ENCODE measurements at places on chromosomes 13 and 19.

DNA sequence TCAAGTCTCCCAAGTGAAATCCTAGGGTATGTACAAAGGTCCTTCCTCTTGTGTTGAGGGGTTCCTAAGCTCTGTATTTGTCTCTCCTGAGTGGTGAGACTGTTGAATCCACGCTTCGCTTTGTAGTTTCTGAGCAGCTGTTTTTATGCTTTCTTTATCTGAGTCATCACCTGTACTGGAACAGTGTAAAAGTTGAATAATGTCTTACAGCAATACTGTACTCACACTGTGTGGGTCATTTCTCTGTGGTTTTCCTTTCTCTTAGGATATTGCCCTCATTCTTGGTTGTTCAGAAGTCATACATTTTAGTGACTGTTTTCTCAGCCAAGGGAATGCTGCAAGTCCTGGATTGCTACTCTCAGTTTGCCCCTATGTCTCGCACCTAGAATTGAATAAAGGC is 1596.6 kb downstream of the SLITRK5 start:
- DNase-seq = no peak

GRCh38 chr13:29489650-29490560 is 105.6 kb downstream of the SLC7A1 start:
- DNase-seq = no peak

DNA sequence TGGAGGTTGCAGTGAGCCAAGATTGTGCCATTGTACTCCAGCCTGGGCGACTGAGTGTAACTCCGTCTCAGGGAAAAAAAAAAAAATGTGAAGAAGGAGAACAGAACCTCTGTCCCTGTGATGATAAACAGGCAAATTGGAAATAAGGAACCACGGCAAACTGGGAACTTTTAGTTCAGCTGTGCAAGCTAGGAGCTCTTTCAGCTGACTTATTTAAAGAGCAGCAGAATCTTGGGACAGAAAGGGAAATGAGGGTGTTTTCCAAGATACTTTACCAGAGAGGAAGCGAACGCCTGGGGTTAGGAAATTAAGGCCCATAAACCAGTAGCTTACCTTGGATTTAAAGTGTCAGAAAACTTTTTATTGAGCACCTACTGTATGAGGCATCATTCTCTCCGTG is 3.0 kb upstream of the UPF1 start:
- DNase-seq = no peak

- no peak for DNase-seq
These were observed 5.3 kb downstream of the RFX1 start for GRCh38 chr19:14000691-14001375.

DNA sequence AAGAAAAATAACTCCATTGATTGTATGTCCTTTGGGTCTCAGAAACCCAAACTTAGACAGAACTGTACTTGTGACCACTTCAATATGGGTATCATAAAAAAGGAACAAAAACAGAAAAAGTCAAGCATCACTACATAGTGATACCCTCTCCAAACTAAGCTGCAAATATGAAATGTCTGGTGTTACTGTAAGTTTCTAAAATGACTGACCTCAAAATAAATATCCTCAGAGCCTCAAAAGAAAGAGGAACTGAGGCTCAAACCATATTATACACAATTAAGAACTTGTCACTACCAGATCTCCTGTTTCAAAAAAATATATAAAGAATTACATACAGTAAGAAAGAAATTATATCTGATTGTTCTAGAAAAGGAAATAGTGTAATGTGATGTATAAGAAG is 787.9 kb upstream of the KLHL1 start:
- DNase-seq = no peak

- no peak for DNase-seq
These were observed 22.8 kb downstream of the HAUS8 start for GRCh38 chr19:17052439-17052838.

DNA sequence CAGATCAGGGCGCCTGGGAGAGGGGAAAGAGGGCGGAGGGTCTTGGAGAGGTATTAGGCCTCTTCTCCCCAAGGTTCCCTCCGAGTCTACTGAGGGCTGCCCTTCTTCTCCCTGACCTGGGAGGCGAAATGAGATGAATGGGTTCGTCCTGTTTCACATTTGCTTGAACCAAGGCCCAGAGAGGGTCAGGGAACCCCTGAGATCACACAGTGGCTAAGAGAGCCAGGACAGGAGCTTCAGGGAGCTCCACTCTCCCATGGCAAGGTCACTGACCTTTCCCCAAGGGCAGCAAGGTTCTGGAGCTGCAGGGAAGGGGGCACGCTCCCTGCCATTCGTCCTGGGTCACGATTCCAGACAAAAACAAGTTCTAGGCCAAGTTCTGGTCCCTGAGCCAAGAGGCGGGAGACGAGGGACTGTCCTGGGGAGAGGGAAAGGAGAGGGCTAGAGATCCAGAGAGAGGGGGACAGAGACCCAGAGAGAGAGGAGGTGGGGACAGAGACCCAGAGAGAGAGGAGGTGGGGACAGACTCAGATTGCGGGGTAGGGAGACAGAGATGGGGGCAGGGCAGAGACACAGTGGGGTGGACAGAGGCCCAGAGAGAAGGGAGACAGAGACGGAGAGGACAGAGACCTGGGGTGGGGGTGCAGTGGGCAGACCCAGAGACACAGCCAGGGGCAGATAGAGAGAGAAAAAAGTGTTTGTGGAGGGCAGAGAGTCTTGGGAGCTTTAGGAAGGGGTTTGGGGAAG is 541 bp downstream of the ASPDH start:
- no peak for DNase-seq

GRCh38 chr19:3142292-3142670 is 6.4 kb downstream of the GNA15 start:
- no peak for DNase-seq

- no peak for DNase-seq
These were observed 39.1 kb upstream of the TFDP1 start for GRCh38 chr13:113545455-113545930.

GRCh38 chr19:16078759-16079707 is 2.7 kb downstream of the TPM4 start:
- peak; percentile 77 for DNase-seq

DNA sequence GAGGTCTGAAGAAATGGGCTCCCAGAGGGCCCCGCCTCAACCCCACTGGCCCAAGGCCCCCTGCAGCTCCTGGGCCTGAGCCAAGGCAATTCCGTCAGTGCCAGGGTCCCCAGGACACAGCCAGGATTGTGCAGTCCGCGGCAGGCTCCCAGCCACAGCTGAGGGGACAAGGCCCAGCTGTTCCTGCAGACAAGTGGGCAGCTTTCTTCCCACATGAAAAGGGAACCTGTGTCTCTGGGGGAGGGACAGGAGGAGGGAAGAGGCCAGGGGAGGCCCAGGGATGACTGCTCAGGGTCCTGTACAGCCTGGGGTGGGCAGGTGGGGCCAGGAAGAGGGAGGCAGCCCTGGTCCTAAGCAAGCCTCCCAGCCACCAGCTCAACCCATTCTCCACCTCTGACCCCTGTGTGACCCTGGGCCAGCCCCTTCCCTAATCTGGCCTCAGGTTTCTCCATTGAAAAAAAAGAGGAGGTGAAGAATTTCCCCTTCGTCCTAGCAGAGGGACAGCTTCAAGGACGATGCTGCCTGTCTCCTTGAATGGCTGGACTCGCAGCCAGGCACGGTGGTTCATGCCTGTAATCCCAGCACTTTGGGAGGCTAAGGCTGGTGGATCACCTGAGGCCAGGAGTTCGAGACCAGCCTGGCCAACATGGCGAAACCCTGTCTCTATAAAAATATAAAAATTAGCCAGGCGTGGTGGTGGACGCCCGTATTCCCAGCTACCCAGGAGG is 20.5 kb upstream of the VSTM2B start:
- no peak for DNase-seq

DNA sequence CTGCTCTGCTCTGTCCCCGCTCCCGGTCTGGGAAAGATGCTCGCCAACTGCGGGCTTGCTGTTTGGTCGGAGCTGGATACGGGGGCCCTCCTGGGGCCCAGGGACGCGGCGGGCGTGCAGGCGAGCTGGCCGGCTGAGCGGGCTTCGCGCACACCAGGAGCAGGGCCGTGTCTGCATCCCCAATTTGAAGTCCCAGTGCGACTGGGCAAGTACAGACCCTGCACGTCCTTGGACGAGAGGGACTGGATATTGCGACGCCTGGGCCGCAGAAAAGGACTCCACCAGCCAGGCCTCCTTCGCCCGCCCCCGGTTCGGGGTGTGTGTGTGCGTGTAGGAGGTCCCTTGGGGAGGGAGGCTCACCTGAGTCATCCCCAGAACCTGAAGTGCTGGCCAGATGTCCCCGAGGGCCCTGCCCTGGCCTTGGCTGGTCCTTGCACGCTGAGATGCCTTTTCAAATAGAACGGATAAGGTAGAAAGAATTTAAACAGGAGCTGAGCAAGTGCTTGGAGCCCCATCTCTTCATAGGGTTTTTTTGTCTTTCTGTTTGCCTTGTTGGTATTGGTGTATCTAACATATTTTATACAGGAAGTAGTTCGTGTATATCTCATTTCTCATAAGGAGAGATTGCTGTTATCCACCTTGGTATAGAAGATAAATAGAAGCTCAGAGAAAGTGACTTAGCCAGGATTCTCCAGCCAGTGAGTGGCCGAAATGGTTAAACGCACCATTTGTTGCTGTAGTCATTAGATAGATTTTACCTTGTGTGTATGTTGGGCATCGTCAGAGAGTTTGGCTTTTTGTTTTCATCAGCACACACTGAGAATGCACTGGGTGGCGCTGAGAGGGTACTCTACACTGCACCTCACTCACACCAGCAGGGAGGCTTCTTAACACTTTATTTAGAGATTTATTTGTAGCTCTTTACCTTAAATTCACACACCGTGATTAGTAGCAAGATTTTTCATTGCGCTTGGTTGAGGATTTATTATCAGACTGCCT is 1.1 kb downstream of the NAXD start:
- peak; percentile 69 for DNase-seq

- DNase-seq = no peak
These were observed 606.6 kb downstream of the DCT start for GRCh38 chr13:93872786-93873347.

GRCh38 chr13:97019236-97019635 is 25.0 kb upstream of the OXGR1 start:
- no peak for DNase-seq

- DNase-seq = peak; percentile 81
These were observed 14.7 kb upstream of the ADGRE5 start for GRCh38 chr19:14366529-14366928.

DNA sequence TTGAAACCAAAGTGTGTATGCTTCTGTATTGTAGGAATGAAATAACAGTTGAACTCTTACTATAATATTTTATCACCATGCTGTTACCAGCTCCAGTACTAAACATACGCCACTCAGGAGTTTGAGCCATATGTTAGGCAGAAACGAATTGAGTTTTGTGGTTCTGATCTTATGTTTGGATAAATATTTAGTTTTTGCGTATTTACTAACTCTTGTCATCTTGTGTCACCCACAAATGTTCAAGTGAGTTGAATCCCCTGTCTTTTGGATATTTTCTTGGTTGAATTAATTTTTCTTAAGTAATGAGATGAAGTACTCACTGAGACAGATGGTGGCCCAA is 1.5 kb downstream of the FNDC3A start:
- DNase-seq = no peak

GRCh38 chr13:30712536-30713532 is 22.5 kb upstream of the ALOX5AP start:
- DNase-seq = no peak

DNA sequence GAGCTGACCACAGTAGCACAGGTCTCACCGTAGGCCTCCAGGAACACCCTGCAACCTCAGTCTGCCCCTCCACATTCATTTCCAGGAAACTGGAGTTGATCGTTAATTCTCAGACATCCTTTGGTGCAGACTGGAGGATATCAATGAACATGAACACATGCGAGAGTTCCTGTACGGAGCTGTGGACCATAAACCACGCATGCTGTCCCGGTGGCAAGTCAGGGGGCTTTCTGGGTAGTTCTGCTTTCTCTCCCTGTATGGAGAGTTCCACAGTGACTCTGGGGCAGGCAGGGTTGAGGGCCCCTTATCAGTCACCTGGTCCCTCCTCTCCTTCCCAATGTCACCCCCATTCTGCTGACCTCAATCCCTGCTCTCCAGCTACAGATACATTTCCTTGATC is 55.5 kb upstream of the URI1 start:
- no peak for DNase-seq

- DNase-seq = peak; percentile 66
These were observed at the start of gene GAMT for GRCh38 chr19:1401138-1401888. TSS of gene GAMT (minus strand) at chr19:1401542. CDS start at chr19:1401476, 66 bp downstream.

- DNase-seq = no peak
These were observed 49.4 kb upstream of the ALOX5AP start for GRCh38 chr13:30685987-30686386.

- no peak for DNase-seq
These were observed 557 bp downstream of the ZNF576 start for GRCh38 chr19:43596842-43597461.

DNA sequence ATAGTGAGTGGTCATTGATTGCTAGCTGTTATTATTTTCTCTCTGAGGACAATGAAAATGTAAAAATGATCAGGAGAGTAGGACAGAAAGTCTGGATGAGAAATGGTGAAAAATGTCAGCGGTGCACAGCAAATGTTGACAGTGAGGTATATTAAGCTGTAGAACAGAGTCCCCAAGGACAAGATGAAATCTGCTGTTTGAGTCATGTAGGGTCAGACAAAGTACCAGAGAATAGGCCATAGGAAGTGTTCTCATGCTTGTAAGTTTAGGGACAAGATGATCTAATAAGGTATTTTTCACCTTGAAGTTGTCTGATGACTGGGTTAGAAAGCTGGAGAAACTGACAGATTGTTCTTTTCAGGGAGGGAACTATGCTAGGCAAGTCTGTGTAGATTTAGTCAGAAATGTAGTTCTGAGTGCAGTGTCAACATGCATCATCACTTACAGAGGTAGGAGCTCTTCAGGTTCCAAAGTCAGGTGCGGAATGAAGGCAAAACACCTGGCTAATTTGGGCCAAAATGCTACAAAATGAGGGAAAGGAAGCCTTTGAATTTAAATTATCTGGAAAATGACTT is 369.3 kb downstream of the DLEU7 start:
- DNase-seq = no peak

DNA sequence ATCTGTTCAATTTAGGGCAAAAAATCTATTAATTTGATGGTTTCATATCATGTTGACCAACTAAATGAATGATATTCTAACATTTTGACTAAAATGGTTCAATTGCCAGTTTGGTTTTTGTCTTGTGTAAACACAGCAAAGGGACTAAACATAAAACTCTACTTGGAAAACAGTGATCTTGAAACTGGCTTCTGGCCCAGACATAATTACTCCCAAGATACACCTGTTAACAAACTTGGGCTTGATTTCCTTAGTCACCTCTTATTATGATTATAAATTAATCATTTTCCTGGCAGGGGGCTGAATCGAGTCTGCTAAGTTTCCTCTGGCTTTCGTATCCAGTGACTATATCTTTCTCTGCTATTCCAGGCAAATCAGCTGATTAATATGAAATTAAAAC is 78.0 kb upstream of the OXGR1 start:
- no peak for DNase-seq

All from GM06990 (cell line).